Stimulated activated CD8-positive, alpha-beta memory T cell treated with anti-CD3 and anti-CD28 coated beads, Interleukin-4, amount 100 ng/mL, for 48 hours (primary cell): ENCODE measurements at places on chromosomes 13 and 19.

DNA sequence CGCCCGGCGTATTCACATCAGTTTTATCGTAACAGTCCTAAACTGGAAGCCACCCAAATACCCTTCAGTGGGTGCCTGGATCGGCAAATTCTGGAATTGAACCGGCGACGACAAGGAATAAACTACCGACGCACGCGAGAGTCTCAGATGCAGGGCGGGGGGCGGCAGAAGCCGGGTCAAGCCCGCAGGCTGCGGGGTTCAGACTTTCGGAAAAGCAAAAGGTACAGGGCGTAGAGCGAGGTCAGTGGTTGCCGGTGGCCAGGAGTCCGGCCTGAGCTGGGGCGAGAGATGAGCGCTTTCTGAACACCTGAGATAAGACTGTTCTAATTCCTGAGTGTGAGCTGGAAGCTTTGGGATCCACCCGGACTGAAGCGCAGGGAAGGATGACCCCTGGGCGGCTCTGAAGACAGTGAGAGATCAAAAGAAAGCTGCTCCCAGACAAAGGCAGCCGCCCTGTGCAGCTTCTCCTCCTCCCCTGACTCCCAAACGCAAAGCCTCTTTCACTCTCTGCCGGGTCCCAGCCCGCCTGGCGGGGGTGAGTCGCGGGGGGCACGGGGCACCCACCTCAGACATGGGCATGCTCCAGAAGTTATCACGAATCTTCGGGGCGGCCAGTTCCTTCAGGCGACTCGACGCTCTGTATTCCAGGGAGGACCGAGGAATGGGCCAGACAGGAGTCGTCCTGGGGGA is 26.2 kb upstream of the MIER2 start:
- DNase-seq = no peak

DNA sequence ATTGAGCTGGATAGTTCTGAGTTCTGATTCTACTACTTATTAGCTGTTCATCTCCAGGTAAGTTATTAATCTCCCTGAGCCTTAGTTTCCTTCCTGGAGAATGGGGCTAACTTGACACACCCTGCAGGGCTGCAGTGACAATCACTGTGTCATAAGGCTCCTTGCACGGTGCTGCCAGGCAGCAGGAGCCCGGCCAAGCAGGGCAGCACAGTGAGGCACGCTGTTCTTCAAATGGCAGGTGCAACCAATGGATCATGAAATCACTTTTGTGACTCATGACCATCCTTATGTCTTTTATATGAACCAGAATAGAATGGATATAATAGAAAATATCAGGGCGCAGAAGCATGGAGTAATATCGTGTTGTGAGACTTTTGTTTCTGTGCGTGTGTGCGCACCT is 242.6 kb downstream of the ABCC4 start:
- no peak for DNase-seq

GRCh38 chr13:103078158-103078557 is 11.9 kb upstream of the SLC10A2 start:
- no peak for DNase-seq

DNA sequence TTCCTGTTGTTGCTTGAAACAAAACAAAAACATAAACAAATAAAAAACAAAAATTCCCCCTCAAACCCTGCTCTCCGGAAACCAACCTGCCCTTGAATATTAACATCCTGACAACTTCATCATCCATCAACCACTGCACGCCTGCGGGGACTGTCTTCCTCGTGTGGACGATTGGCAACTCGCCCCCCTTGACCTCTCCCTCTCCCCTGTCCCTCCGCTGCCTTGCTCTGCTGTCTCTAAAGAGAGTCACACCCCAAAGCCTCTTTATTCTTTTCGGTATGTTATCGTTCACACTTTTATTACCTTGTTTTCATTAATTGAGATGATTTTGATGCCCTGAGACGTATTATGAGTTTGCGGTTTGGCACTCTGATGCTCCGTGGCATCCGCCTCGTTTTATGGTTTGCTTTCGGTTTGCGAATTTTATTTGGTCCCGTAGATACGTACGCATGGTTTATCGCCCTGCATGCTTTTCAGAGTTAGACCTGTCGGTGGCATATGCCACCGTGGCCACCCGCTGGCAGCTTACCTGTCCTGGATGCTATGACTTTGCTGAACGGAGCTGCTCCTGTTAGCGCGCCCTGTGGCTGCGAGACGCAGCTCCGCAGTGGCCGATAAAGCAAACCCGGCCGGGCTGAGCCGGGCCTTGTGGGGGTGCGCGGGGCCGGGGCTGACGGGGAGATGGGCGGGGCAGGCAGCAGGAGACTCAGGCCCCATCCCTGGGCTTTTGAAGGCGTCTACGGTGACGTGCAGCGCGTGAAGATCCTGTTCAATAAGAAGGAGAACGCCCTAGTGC is 10.6 kb downstream of the PTBP1 start:
- DNase-seq = no peak

DNA sequence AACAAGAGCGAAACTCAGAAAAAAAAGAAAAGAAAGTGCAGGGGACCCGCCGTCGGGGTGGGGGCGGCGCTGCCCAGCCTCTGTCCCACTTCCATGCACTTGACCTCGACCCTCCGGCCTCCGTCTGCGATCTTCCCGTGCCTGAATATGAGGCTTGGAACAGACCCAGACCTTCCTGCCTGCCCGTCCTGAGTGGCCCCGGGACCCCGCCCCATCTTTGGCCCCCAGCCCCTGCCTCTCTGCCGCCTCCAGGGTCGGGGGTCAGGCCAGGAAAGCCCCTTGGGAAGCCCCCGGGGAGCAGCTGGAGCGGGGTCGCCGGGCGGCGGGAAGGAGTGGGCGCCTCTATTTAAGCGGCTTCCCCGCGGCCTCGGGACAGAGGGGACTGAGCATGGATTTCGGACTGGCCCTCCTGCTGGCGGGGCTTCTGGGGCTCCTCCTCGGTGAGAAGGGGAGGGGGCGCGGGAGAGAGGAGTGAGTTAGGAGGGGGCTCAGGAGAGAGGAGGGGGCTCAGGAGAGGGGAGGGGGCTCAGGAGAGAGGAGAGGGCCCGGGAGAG is at the start of gene MADCAM1:
Gene MADCAM1, plus strand, starts transcription at position 375 of the 554 bp plus-strand sequence. Its CDS starts 14 bp downstream, at position 389.
- no peak for DNase-seq

- no peak for DNase-seq
Measured at GRCh38 chr13:45341799-45342500, 967 bp upstream of the TPT1 start.

DNA sequence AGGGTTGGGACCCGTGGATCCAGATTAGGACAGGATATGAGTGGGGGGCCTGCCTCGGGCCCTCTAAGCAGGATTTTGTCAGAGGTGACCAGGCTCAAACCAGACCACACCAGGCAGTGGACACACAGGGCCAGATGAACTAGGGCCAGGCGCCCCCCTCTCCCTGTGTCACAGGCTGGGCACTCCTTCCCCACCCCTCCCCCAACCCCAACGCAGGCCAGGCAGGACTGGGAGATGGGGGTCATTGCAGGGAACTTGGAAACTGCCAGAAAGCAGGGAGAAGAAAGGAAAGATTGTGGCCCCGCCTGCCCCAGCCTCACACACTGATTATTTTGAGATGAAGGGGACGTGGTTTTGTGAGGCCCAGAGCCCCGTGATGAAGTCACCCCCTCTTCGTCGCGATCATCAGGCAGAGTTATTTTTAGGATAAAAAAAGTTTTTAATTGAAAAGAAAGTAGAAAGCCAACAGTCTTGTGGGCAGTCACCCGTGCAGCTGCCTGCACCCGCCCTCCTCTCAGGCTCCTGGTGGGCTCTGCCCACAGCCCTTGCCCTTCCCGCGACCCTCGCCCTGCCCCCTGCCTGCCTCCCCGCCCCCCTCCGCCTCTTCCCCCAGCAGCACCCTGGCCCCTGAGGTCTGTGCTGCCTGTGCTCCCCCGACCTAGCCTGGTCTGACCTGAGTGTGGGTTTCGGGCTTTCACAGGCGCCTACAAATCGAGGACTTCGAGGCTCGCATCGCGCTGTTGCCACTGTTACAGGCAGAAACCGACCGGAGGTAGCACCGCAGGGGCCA is 1.9 kb upstream of the YJEFN3 start:
- no peak for DNase-seq

GRCh38 chr19:45773384-45773783 is 4.3 kb upstream of the SIX5 start:
- DNase-seq = no peak

DNA sequence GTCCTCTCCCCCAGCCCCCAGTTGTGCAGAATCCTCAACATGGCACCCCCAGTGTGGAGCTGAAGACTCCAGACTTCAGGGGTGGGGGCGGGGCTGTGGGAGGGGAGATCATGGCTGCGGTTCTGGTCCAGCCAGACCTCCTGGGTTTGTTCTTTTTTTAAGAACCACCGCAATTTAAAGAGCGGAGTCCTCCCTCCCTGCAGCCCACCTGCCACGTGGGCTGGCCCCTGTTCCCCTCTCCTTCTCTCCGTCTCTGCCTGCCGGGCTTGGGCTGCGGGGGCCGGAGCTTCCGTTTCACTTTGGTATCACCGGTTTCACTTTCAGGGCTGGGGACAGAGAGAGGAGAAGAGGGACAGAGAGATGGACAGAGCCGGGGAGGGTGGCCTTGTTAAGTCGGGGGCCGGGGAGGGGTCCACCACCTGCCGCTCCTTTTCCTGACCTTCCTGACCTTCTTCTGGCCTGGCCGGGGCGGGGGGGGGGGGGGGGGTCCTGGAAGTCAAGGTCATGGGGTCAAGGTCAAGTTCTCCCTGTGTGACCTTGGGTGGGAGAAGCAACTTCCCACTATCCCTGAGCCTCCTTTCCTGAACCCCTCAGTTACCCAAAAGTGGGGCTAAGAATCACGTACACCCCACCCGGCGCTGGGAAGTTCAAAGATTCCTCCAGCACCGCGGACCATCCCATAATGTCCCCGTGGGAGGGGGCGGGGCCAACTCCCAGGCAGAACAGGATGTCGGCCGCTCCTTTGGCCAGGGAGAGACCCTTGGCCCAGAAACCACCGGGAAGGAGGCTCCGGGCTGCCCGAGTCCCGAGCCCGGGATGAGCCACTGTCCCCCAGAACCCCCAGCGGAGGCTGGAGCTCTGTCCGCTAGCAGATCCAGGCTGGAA is 11.3 kb upstream of the ZBTB7A start:
- DNase-seq = peak; percentile 74

- peak; percentile 86 for DNase-seq
Measured at GRCh38 chr19:10699650-10700335, 1.4 kb upstream of the QTRT1 start.

- DNase-seq = no peak
Measured at GRCh38 chr13:87667686-87668085, 3.5 kb upstream of the SLITRK5 start.

DNA sequence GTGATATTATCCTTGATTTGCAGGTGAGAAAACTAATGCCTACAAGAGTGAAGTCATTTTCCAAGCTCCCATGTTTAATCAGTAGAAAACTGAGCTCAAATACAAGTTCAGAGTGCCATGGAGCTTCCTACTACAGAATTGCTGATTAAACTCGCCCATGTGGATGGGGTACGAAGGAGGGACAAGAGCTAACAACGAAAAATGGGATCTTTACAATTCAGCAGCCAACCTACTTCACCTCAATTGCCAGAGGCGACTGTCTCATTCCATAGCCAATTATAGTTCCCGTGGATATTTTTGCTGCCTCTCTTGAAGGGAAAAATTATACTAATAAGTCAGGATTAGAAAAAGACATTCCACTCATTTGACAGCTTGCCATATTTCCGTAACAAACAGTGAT is 1155.1 kb downstream of the OLFM4 start:
- DNase-seq = no peak

GRCh38 chr19:39825531-39826076 is 8.4 kb downstream of the DYRK1B start:
- no peak for DNase-seq

GRCh38 chr13:95220611-95221010 is 80.6 kb downstream of the ABCC4 start:
- no peak for DNase-seq

GRCh38 chr13:41658057-41658661 is 200.8 kb downstream of the RGCC start:
- DNase-seq = no peak

- no peak for DNase-seq
Measured at GRCh38 chr19:18946918-18947317, 5.9 kb upstream of the HOMER3 start.

GRCh38 chr19:11291991-11292390 is 4.0 kb upstream of the TSPAN16 start:
- no peak for DNase-seq

DNA sequence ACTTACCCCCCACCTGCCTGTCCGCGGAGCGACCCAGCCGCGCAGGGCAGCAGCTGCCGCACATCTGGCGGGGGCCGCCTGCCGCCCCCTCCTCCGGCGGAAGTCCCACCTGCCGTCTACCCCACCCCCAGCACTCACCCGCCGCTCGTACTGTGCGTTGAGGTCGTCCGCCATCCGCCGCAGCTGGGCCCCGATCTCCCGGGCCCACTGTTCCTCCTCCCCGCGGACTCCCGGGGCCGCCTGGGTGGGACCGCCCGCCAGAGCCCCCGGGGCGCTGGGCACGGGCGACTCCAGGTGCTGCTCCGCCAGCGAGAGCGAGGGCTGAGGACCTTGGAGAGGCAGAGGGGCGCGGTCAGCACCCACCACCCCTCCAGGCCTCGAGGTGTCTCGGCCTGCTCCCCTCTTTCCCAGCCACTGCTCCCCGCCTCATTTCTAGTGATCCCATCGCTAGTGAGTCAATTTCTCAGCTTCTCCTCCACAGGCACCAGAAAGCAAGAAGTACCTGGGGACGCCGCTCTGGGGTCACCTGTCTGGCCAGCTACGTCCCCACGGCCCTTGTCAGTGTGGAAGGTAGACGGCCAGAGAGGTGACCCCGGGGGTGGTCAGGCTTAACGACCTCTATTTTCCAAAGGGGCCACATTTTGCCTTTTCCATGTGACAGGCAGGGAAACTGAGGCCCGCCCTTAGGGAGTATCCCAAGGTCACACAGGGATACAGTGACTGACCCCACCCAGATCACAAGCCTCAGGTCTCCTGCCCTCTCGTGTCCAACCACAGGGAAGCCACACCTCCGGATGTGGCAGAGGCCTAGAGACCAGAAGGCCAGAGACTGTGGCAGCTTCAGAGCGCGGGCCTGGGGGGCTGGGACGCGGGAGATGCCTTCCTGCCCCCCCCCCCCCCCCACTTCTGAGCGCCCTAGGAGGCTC is 4.3 kb downstream of the BBC3 start:
- peak; percentile 76 for DNase-seq

GRCh38 chr13:20472531-20472930 is 53.1 kb downstream of the CRYL1 start:
- no peak for DNase-seq

DNA sequence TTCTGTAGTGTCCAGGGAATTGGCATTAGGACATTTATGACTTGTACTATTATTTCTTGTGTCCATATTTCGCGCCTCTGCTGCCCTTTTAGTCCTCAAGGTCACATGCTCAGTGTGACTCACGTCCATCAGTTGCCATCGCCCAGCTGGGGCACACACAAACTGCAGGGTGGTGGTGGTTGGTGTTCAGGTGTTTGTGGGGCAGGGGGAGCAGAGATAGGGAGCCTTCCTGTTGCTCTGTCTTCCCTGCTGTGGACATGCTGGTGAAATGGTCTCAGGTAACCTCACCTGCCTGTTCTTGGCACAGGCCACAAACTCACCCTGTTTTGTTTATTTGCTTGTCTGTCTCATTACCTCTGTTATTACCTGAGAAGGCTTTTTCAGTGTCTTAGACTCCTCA is 22.4 kb downstream of the PRR12 start:
- DNase-seq = no peak

DNA sequence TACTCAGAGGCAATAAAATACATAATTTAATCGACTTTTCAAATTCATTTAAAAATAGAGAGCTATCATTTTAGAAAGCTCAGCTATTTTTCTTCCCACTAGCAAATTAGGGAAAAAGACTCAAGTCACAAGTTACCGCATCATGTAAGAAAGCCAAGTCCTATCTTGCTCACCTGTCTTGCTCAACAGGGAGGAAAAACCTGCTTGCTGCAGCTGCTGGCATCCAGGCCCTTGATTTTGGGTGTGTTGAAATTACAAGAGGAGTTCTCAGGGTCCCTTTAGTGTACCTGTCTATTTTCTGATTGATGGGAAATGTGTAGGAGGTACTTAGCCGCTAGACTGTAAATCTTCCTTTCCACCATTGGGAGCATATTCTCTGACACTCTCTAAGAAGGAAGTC is 22.2 kb downstream of the SLC10A2 start:
- DNase-seq = no peak
